Activated effector memory CD4-positive, alpha-beta T cell treated with Interleukin-2 at 50 U/mL for 16 hours (primary cell): ENCODE measurements at places on chromosomes 16 and 17.

DNA sequence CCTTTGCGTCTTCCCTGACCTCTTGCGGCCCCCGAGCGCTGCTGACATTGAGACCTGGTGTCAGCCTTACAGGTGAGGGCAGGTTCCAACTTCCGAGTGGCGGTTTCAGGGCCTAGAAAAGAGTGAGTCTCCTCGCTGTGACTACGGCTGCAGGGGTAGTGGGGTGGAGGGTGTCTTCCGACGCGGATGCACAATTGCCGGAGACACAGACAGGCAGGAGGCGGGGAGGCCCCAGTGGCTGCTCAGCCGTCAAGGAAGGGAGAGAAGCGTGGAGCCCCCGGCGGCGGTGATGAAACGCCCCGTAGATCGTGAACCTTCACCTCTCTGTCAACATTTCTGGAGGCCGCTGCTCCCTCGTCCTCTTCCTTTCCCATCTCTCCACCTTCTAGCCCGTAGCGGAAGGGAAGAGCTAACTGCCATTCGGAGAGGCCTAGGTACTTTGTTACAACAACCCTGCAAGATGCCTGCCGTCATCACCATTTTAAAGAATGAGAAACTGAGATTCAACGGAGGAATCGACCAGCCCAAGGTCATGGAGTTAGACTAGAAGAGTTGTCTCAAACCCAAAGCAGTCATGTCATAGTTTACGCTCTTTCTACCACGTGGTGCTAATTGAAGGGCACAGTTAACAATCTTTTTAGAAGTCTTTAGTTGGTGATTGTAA, 485 bp downstream of the DNAJA3 start:
- DNase-seq = no peak

DNA sequence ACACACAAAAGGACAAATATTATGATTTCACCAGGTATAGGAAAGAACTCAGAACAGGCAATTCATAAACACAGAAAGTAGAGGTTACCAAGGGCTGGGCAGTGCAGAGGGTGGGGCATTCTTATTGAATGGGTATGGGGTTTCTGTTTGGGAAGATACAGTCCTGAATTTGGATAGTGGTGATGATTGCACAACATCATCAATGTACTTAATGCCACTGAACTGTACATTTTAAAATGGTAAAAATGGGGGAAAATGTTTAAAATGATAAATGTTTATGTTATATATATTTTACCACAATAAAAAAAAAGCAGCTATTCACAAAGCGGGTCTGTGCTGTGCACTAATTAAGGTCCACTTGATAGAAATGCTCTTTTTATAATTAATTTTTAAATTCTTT, 72.6 kb upstream of the FA2H start:
- DNase-seq = no peak

- no peak for DNase-seq
Observed at GRCh38 chr17:11980813-11981212, 16.5 kb downstream of the ZNF18 start.

GRCh38 chr16:24346734-24347133, 90.6 kb downstream of the CACNG3 start:
- no peak for DNase-seq

GRCh38 chr16:31120129-31120528, 2.7 kb downstream of the KAT8 start:
- no peak for DNase-seq

- DNase-seq = no peak
Observed at GRCh38 chr17:44188576-44189403, 2.0 kb downstream of the TMUB2 start.

GRCh38 chr17:69779378-69780214, 295.4 kb upstream of the KCNJ16 start:
- DNase-seq = no peak

GRCh38 chr17:45230410-45230786, 8.7 kb downstream of the FMNL1 start:
- DNase-seq = no peak

- DNase-seq = no peak
Observed at GRCh38 chr16:46658925-46659324, 30.1 kb downstream of the VPS35 start.

- DNase-seq = no peak
Observed at GRCh38 chr17:15444805-15445204, 22.6 kb downstream of the CDRT4 start.

GRCh38 chr17:1315891-1316403, 36.5 kb downstream of the TRARG1 start:
- DNase-seq = no peak

- no peak for DNase-seq
Observed at GRCh38 chr17:66717641-66718058, 117.3 kb upstream of the CACNG5 start.

- DNase-seq = no peak
Observed at GRCh38 chr16:55660828-55661227, 5.0 kb downstream of the SLC6A2 start.

GRCh38 chr17:28710861-28711722, 596 bp downstream of the PROCA1 start:
- DNase-seq = peak; percentile 88

DNA sequence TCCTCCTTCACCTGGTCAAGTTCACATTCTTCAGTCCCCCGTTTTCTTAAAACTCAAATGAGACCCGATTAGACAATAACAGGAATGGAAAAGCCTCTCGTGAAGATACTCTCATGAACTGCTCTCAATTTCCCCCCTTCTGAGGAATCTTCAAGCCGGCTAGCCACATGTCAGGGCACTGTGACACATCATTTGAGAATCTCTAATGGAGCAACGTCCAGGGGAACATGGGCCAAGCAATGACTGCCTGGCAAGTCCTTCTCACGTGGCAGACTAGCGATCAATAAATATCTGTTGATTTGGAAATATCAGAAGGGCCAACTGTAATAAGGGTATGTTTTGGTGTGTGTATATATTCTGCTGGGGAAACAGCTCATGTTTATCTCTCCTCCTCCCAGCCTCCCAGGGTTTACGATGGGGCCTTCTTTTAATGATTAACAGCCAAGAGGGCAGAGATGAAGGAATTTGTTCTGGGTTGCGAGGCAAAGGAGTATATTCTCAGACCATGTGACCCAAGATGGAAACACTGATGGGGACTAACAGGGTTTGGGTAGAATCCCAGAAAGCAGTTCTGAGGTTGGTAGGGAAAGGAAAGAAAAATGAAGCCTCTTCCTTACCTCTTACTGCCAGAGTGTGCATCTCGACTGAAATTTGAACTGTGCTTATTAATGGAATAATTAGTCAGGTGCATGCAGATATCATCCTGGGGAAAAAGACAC, 21.4 kb downstream of the TTLL6 start:
- no peak for DNase-seq

DNA sequence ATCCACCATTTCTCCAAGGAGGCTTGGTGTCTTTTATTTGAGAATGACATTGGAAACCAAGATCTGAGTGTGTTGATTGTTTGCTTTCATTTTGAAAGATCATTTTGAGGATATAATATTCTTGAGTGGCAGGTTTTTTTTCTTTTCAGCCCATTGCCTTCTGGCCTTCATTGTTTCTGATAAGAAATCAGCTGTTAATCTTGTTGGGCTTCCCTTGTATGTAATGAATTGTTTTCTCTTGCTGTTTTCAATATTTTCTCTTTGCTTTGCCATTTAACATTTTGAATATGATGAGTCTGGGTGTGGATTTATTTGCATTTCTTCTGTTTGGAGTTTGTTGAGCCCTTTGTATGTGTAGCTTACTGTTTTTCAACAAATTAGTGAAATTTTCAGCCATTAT, 22.0 kb downstream of the PRSS54 start:
- DNase-seq = no peak

- no peak for DNase-seq
Observed at GRCh38 chr17:44655983-44656710, at the start of gene MEIOC. Gene MEIOC, plus strand, starts transcription at chr17:44656468. Its CDS starts 146 bp downstream, at chr17:44656614.

DNA sequence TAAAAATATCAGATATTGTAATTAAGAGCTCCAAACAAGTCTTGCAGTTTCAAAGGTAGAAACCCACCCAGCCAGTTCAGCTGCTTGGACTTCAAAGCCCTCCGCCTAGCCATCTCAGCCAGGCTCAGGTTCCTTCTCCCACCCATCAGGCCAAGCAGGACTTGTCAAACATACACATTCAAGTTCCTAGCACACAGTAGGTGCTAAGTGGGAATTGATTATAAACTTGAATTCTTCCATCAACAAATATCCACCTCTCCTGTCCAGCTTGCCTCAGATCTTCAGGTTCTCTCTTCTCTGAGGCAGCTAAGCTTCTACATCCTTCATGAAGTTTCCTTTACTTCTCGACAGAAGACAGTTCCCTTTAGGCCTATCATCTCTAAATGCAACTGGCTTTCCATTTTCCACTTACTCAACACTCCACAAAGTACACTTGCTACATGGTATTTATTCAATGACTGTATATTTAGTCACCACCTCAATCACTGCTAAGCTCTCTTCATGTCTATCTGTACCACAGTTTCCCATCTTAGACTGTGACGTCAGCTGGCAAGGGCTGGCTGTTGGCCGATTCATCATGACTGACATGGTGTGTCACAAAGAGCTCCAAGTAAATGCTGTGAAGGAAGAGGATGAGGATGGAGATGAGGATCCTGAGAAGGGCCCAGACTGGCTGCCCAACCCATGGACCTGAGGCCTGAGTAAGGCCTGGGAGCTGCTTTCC, 13.3 kb upstream of the COG7 start:
- no peak for DNase-seq

DNA sequence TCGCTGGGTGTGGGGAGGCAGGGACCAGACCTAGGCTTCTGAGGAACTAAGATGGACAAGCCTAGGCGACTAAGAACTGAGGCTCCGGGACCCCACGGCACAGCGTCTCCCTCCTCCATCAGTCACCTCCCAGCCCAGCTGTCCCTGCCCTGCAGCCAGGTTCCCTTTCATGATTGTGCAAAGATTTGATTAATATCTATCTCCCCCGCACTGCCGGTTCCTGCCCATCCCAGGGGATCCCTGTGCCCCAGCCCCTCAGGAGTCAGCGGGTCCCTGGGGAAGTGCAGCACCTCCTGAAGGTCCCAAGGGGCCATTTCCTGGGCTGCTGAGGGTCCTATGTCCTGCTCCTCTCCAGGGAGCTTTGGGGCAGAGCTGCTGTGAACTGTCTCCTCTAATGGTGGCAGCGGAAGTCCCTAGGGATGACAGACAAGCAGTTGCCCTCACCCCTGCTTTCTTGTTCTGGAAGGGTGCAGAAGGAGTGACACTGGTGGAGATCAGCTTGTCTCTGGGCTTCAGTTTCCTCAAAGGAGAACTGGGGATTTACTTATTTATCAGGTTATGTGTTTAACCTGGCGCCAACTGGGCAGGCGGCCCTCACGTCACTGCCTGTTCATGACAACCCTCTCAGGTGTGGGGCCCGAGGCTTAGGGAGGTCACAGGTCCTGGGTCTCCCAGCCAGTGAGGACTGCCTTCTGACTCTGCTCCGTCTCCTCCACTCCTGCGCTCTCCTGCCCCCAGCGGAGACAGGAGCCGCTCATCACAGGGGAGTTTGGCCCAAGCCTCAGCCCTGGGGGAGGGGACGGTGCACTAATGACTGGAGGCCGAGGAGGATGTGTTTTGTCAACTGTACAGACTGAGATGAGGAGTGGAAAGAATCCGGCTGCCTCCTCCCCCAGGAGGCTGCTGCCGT, 1.9 kb upstream of the C16orf74 start:
- DNase-seq = no peak

DNA sequence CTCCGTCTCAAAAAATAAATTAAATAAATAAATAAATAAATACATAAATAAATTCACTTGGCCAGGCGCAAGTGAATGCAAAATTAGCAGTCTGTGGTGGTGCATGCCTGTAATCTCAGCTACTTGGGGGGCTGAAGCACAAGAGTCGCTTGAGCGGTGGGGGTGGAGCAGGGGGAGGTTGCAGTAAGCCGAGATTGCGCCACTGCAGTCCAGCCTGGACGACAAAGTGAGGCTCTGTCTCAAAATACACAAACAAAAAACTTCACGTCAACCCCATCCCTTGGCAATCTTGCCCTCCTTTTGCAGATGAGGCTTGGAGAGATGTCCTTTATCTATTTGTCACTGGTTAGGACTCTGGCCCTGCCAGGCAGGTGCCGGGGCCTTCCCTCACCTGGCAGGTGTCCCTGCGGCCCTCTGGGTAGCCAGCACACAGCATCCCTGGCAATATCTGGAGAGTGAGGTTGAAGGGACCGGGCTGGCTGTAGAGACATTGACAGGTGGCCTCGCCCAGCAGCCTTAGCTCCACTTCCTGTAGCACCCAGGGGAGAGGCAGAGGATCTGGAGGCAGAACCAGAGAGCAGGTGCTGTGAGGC, 4.4 kb downstream of the PRSS36 start:
- DNase-seq = no peak

DNA sequence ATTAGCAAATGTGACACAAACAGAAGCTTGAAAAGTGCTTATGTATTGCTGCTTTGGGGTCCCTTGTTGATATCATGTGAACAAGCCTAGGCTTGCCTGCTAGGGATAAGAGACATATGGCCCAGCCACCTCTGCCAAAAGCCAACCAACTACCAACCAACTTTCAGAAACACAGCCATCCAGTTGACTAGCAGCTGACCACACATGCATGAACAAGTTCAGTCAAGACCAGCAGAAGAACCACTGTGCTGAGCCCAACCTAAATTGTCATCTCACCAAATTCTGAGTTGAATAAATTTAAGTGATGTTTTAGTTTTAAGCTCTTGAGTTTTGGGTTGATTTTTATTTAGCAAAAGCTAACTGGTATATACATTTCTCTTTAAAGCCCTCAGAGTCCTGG, 3.5 kb downstream of the ERN2 start:
- DNase-seq = no peak

- no peak for DNase-seq
Observed at GRCh38 chr16:75273054-75273925, 21.9 kb upstream of the BCAR1 start.

GRCh38 chr17:78652913-78653312, 75.7 kb upstream of the DNAH17 start:
- no peak for DNase-seq

- DNase-seq = no peak
Observed at GRCh38 chr17:56809106-56809819, 24.5 kb downstream of the C17orf67 start.

GRCh38 chr16:58124601-58124915, 4.6 kb downstream of the CFAP20 start:
- no peak for DNase-seq

DNA sequence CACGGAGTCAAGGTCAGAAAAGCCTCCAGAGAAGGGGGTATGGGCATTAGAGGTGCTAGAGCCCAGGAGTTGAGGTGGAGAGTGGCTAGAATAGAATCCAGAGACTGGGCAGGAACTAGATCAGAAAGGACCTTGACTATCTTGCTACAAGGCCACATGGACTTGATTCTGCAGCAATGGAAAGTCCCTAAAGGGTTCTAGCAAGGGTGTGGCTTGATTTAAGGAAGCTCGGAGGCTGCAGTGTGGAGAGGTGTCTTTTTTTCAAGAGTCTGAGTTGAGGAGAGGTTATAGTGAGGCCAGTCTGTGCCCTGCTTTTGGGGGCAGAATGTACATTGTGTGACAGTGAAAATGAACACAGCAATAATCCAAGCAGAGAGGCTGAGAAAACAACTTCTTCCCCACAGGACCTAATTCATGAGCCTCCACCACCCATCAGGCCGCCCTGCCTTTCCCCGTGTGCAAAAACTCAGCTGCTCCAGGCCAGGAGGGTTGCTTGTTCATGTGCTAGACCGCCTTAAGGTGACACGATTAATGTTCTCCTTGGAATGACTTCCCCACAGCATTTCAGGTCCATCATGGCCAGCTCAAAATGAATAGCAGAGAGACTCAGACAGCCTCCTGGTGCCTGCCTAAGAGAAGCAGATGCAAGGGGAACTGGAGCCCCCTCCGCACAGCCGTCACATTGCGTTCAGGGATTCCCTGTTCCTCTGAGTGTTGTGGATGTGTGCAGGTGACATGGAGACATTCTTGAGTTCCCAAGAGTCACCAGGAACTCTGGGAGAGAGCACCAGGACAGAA, 8.7 kb upstream of the BEAN1 start:
- DNase-seq = no peak
